ENCODE measurements at places on chromosomes 7 and 10.

DNA sequence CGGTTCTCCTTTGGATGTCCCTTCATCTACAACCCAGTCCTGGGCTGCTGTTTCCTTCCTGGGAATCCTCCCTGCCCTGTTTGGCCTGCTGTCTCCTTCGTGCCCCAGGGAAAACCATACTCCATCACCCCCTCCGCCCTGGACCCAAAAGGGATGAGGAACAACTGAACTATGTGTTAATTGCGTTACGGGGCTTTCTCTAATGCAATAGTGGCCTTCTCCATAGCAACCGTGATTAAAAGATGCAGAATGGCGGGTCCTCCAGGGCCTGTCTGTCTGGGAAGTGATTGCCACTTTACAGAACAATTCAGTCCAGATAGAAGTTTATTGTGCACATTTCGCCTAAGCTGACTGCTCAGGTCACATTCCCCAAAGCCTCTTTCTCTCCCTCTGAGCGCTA, 112.0 kb upstream of the FGFR2 start:
- no peak for DNase-seq

- no peak for DNase-seq
These were observed 55.7 kb downstream of the CCDC3 start for GRCh38 chr10:12945690-12946359.

- DNase-seq: no peak
These were observed 7.0 kb upstream of the RPEL1 start for GRCh38 chr10:103238506-103239252.

DNA sequence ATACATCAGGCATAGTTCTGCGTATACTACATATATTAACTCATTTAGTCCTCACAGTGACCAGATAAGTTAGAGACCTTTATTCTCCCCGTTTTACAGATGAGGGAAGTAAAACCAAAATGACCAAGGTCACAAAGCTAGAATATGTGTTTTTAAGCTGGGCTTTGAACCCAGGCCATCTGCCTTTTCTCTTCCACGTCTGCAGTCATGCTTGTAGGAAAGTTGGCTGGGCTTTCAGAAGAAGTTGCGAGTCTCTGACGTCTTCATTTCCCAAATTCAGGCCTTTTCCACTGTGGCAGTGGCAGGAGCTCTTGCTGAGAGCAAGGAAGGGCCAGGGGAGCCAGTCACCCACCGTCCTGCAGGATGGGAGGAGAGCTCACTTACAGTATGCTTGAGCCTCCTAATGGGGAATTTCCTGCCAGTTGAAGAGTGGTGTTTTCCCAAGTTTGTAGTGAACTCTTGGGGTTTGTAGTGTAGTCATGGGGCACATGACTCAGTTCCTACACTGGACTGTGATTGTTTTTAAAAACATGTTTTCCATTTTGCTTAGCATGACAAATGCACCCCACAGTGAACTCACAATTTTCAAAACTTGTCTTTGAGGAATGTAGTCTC, 34.2 kb downstream of the CYP17A1 start:
- no peak for DNase-seq

- no peak for DNase-seq
These were observed 279.4 kb downstream of the SORCS3 start for GRCh38 chr10:104920476-104920875.

GRCh38 chr10:119673271-119673670, 22.1 kb downstream of the BAG3 start:
- no peak for DNase-seq

DNA sequence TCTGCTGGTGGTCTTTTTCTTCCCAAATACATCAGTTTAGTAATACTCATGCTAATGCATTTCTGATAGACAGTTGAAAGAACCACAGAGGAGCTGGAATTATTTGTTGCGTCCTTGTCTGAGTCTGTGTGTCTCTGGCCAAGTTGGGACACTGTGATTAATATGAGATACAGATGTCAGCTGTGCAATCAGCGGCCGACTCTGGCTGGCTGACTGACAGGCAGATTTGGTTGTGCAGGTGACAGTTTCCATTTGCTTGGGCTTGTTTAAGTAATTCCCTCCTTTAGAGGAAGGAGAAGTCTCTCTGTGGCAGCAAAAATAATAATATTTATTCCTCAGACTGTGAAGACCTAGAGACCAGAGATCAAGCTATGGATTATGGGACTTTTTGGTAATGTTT, 176.2 kb upstream of the CHRM2 start:
- no peak for DNase-seq

GRCh38 chr7:119935418-119936025, 337.5 kb upstream of the KCND2 start:
- no peak for DNase-seq

All from C1 segment of cervical spinal cord (tissue), 14 donors.